ENCODE measurements at places on chromosomes 11 and 22.
A peak's percentile ranks its signal among the peaks of the same experiment; 100 is the strongest.

- no peak for DNase-seq
Observed at GRCh38 chr11:118080296-118080695, 3.4 kb downstream of the TMPRSS4 start.

DNA sequence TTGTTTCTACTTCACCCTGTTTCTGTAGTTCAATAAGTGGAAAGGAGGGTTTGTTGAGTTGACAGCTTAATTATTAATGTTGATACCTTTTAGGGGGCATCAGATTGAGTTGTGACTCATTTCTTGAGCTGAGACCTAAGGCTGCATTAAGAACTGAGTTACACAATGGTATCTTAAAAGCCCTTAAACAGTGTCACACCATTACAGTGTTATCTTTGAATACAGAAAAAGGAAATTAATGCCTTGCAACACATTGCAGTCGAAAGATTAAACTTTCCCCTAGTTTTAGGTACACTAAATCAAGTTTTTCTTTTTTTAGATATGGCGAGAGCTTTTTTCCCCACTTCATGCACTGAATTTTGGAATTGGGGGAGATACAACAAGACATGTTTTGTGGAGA, 16.7 kb downstream of the PAFAH1B2 start:
- DNase-seq = no peak

DNA sequence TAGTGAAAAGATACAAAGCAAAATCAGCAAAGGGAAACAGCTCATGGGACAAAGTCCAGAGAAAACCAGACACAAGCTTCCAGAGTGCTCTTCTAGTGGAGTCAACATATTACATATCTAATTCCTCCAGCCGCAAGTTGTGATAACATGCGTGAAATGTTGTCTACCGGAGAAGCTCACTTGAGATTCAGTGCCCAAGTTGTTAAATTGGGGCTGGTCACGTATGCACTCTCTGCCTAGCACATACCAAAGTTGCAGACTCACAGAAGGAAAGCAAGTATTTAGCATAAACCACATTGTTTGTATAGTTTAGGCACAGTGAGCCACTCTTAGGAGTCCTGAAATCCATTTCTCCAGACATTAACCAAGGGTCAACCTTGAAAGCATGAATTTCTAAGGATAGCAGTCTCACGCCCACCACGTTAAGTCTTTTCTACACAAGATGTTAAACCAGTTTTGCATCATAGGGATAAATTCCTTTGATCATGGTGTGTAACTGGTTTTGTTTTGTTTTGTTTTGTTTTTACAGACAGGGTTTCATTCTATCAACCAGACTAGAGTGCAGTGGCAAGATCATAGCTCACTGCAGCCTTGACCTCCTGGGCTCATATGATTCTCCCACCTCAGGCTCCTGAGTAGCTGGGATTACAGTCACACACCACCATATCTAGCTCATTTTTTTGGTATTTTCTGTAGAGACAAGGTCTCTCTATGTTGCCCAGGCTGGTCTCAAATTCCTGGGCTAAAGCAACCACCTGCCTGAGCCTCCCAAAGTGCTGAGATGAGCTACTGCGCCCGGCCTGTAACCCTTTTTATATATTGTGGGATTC, 39.5 kb upstream of the EP300 start:
- DNase-seq = peak; percentile 48

GRCh38 chr11:75822541-75822940, 7.5 kb downstream of the UVRAG start:
- DNase-seq = no peak

DNA sequence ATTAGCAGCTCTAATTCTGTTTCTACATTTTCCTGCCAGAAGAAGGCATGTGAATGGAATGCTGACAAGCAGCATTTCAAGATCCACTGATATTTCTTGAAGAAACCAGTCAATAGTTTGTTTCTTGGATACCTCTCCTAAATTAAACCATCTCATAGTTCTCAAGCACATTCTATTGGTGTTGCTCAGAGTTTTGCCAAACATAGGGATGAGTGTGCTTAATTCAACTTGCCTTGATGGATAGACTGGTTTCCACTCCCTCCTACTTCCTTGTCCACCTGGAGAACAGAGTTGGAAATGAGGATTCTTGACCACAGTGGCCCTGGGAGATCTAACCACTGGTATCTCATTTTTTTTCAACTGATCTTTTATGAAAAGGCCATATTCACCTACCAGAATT, 29.8 kb upstream of the DDX10 start:
- DNase-seq = peak; percentile 4

GRCh38 chr11:121711939-121712338, 259.2 kb upstream of the SORL1-AS1 start:
- peak; percentile 20 for DNase-seq

DNA sequence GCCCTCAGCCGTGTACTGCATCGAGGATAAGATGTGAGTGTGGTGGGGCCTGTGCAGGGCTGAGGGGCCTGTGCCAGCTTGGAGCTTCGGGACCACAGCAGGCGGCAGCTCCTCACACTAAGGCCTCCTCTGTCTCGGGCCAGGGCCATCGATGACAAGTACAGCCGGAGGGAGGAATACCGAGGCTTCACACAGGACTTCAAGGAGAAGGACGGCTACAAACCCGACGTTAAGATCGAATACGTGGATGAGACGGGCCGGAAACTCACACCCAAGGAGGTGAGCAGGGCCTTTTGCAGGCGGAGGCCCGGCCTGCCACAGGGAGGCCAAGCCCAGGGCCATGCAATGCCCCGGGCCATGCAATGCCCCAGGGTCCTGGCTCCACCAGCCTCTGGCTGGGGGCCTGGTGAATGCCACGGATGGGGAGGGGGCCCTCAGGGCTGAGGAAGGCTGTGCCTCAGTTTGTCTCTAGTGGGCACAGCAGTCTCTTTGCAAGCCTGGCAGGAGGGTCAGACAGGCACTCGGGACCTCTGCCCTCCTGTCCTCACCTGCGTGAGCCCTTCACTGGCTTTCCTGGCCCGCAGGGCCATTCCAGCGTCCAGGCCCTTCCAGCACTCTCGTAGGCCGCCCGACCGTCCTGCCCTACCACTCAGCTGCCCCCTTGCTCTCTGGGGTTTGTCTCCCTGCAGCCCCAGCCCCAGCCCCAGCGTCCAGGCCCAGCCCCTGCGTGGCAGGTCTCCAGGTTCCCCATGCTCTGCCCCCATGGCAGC, 16.3 kb downstream of the SART1 start:
- no peak for DNase-seq

GRCh38 chr22:24379536-24379935, 47.9 kb upstream of the ADORA2A start:
- no peak for DNase-seq

- no peak for DNase-seq
Observed at GRCh38 chr11:26937386-26937785, 56.5 kb upstream of the FIBIN start.

- DNase-seq = peak; percentile 96
Observed at GRCh38 chr11:66336234-66337102, at the start of gene RIN1. Gene RIN1 (minus strand): TSS chr11:66336434. CDS start chr11:66336402, 32 bp downstream.

- DNase-seq = no peak
Observed at GRCh38 chr22:29722151-29722550, 2.3 kb downstream of the CABP7 start.

- DNase-seq = no peak
Observed at GRCh38 chr22:23695141-23695540, 4.3 kb downstream of the RGL4 start.

GRCh38 chr11:88231894-88232482, 56.7 kb upstream of the RAB38 start:
- peak; percentile 36 for DNase-seq

DNA sequence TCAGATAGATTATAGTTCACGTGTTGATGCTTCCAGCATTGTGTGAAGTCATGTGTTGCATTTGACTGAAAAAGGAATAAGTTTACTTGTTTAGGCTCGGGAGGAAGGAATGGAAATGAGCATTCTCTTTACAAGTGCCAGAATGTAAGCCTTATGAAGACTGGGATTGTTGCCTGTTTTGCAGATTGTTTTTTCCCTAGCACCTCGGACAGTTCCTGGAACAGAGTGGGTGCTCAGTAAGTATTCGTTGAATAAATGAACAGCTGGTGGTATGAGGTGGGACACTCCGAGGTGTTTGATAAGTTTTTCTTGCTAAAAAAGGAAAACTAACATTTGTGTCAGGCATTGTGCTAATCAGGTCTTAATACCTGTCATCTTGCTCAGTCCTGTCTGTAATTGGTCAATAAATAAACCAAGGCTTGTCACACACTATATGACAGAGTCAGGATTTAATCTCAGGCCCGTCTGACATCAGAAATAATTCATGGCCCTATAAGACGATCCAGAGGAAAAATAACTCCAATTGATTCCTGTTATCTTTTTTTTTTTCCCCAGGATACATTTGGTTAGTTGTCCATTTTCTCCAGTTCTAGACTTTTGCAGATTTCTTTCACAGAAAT, 304.7 kb downstream of the NELL1 start:
- no peak for DNase-seq
